ENCODE measurements at places on chromosomes 4 and X.

DNA sequence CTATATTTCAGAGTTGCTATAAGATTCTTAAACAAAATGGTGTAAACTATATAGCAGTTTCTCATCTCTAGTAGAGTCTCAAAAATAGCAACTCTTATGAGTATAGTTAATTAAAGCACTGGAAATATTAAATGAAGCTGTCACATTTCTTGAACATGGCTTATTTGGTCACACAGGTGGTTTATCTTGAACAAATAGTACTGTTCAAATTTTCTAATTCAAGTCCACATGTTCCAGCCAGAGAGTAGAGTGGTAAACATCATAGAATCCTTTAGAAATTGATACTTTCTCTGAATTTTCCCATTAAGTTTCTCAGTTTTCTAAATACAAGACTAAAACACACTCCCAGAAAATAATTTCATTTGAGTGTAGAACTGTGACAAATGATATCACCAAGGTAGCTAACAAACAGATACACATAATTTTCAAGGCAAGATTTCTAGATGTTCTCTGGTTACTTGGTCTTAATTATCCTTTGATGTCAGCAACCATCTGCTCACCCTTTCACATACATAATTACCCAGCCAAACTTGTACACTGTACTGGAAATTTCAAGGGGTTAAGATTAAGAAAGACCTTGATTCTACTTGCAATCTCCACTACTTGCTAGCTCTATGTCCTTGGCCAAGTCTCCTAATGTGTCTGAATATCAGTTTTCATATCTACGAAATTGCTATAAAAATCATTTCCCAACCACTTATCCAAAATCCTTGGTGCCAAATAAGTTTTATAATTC, 24.3 kb upstream of the PAK3 start:
- no peak for DNase-seq

DNA sequence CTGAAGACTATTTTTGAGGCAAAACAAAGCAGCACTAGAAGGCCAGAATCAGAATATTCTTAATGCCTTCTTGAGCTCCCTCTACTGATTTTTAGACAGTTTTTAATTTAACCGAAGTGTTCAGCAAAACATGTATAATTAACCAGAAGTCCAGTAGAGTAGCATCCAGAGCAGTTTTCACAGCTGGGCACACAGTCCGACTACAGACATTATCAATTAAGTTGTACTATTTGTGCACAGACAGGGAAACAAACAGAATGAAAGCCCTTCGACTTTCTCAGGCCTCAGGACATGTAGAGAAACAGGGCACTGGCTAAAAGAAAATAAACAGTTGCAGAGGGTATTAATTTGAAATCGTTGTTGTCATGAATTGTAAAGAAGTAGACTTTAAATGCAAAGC, 11.9 kb downstream of the FSTL5 start:
- DNase-seq, result no peak

GRCh38 chrX:81202943-81203342, 1.0 kb downstream of the SH3BGRL start:
- no peak for DNase-seq

GRCh38 chrX:113157496-113157895, 316.9 kb upstream of the AMOT start:
- no peak for DNase-seq

DNA sequence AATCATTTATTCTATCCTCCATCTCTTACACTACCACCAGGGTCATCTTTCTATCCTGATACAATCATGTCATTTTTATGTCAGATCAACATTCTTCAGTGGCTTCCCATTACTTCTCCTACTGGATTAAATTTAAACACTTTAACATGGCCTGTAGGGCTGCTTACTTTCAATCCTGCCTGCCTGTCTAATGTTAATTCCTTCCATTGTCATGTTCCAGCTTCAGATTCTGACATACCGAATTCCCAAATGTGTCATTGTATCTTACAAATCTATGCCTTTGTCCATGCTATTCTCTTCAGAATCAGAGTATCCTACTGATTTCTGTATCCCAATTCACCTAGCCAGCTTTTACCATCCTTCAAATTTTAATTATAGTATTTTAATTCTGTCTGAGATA, 49.9 kb upstream of the FHDC1 start:
- no peak for DNase-seq

DNA sequence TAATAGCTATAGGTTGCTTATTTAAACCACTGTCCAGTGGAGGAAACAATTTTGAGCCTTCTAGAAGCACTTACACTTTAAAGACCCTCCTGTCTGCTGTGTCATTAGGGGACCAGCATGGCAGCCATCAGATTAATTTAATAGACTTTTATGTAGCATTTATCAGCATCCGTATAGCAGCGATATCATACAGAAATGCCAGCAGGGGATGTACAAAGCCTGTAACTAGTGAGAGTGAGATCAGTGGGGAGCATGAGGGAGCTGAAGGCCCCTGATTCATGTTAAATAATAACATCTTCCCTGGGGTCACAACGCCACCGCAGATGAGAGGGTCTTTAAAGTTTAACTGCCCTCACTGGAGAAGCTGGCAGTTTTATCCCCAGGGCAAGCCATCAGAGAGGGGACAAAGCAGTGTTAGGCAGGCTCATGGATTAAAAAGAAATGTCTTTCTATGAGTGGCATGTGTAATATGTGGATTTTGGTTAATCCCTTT, 144.7 kb downstream of the PDGFRA start:
- no peak for DNase-seq

DNA sequence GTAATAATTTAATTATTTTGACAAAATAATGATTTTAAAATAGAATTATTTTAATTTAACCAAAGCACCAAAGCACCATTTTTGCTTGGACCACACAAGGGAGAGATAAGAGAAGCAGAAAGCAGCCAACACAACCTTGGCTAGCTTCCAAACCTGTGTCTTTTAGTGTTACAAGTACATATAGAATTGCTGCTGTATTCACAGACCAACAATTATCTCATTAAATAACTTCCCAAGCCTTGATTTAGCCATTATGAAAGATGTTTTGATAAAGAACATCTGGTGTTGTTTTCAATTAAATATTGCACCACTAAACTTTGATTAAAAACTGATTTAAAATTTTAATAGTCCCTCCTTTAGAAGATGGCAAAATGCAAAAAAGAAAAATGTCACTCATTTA, 14.0 kb upstream of the IGFBP7 start:
- DNase-seq, result no peak

All from adipocyte (in vitro differentiated cells).